Esophagus muscularis mucosa (tissue), 4 donors: ENCODE measurements at places on chromosomes 7 and 10. TPM values are rescaled to one million over a fixed set of nuclear protein-coding genes. Genes with fewer than 3 reads are reported as not detected.

The ZP3 gene
- total RNA-seq, result not detected

The SPDYE9 gene
- total RNA-seq, result not detected

The TMEM176A gene
- total RNA-seq, result 11.6 TPM

The CHRM2 gene
- 16.6 TPM for total RNA-seq

The PBLD gene
- 8.1 TPM for total RNA-seq
